ENCODE measurements at places on chromosomes 2 and 18. TPM values are rescaled to one million over a fixed set of nuclear protein-coding genes. Genes with fewer than 3 reads are reported as not detected.

The CKAP2L gene
- 8.2 TPM for total RNA-seq

The DSC3 gene
- total RNA-seq: 1.6 TPM

The NPHP1 gene
- 8.3 TPM for total RNA-seq

The CHRNA1 gene
- total RNA-seq: 5.7 TPM

The ANKRD30BL gene
- 1.4 TPM for total RNA-seq

The CRYGD gene
- not detected for total RNA-seq

The MBD5 gene
- total RNA-seq: 67.3 TPM

The SLC9A4 gene
- total RNA-seq: 12.9 TPM

The C2orf66 gene
- total RNA-seq: not detected

The VIT gene
- 0.88 TPM for total RNA-seq

The ALPP gene
- total RNA-seq: not detected

The SLC4A5 gene
- total RNA-seq: 8.4 TPM

The ACTG2 gene
- total RNA-seq: 2.6 TPM

The UGT1A4 gene
- total RNA-seq: 0.29 TPM

The NAT8 gene
- total RNA-seq: 12.0 TPM

The TMEM37 gene
- 25.2 TPM for total RNA-seq

The SAG gene
- total RNA-seq: not detected

The GALNT14 gene
- 31.4 TPM for total RNA-seq

Data from metanephros (tissue), 2 donors.